Stimulated activated CD8-positive, alpha-beta memory T cell treated with anti-CD3 and anti-CD28 coated beads, Interleukin-2, amount 100 ng/mL, for 1 hour (primary cell): ENCODE measurements at places on chromosomes 4 and X.

DNA sequence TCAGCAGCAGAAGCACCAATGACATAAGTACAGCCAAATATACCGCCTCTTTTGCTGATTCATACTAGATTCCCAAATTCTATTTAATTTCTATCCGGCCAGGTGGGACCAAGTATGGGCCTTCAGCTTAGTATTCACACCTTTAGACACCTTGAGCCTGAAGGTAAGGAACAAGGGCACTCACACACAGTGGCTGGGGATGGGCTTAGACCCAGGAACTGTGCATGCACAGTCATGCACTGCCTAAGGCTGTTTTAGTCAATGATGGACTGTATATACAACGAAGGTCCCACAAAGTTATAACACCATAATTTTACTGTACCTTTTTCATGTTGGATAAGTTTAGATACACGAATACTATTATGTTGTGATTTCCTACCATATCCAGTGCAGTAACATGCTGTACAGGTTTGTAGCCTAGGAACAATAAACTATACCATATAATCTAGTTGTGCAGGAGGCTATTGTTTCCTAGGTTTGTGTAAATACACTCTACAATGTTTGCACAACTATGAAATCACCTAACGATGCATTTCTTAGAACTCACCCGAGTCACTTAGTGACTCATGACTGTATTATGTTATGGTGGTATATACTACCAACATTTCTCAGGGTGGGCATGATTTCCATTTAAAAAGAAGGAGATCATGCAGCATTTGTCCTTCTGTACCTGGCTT lies 9.7 kb upstream of the CLNK start:
- no peak for DNase-seq

DNA sequence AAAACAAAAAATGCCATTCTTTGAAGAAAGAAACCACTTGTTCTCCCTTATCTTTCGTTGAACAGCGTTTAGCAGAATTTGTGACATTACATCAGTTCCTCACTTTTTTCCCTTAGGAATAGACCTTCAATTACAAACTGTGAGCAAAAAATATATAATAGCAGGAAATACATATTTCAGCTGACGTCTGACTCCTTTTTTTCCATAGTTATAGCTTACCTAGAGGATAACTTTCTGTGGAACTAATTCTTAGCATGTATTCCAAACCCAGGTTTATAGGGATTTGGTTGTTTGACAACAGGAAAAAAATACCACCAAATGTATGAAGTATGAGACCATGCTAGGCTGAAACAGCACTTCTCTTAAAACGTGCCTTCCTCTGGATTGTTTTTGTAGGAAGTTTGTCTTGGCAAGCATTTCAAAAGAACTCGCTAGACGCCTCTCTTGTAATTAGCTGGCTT lies 2.0 kb upstream of the LIMCH1 start:
- DNase-seq: no peak

DNA sequence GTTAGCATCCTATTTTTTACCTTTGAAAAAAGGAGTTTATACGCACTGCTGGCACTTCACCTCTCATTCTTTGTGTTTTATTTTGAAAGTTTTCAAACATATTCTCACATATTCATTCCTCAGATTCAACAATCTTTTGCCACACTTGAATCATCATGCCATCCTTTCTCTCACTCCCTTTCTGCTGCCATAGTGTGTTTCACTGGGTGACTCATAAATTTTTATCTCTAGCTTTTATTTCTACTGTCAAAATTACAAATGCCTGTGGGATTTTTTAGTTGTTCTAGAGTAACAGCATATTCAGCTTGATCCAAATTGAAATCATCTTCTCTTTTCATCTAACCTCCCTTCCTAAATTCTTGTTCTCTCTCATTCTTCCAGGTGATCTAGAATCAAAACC lies 28.0 kb downstream of the MFSD8 start:
- no peak for DNase-seq

- DNase-seq: no peak
Observed at GRCh38 chr4:105605493-105605892, 53.1 kb downstream of the ARHGEF38 start.

- DNase-seq: no peak
Observed at GRCh38 chr4:62394766-62395165, 1194.6 kb downstream of the ADGRL3 start.

- DNase-seq: no peak
Observed at GRCh38 chr4:86497980-86498862, 95.9 kb upstream of the PTPN13 start.

- DNase-seq: no peak
Observed at GRCh38 chrX:45851434-45851991, 650.8 kb upstream of the DIPK2B start.

GRCh38 chrX:63526863-63527262 lies 175.7 kb upstream of the SPIN4 start:
- DNase-seq: no peak

DNA sequence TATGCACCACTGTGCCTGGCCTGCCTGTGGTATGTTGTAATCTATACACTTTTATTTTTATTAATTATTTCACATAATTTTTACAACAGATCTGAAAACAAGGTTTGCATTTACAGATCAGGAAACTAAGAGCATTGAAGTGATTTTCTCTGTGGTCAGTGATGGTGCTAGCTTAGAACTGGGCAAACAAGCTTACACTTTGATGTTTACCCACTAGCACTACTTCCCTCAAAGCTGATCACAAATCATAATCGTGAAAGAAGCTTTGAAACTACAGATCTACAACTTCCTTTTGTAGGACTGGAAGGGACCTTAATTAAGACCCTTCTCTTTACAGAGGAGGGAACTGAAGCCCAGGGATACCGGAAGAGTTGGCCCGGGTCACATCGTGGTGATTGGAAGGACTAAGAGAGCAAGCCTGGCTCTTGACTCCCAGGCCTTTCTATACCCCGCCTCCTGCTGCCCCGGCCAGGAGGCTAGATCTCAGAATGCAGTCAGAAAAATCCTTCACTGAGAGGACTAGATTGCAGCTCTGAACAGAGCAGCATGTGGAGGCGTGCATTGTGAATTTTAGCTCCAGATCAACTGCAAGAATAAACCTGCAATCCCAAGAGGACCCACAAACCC lies 93.7 kb upstream of the ZNF827 start:
- DNase-seq: no peak

- DNase-seq: no peak
Observed at GRCh38 chr4:142698552-142698951, 147.5 kb downstream of the INPP4B start.

DNA sequence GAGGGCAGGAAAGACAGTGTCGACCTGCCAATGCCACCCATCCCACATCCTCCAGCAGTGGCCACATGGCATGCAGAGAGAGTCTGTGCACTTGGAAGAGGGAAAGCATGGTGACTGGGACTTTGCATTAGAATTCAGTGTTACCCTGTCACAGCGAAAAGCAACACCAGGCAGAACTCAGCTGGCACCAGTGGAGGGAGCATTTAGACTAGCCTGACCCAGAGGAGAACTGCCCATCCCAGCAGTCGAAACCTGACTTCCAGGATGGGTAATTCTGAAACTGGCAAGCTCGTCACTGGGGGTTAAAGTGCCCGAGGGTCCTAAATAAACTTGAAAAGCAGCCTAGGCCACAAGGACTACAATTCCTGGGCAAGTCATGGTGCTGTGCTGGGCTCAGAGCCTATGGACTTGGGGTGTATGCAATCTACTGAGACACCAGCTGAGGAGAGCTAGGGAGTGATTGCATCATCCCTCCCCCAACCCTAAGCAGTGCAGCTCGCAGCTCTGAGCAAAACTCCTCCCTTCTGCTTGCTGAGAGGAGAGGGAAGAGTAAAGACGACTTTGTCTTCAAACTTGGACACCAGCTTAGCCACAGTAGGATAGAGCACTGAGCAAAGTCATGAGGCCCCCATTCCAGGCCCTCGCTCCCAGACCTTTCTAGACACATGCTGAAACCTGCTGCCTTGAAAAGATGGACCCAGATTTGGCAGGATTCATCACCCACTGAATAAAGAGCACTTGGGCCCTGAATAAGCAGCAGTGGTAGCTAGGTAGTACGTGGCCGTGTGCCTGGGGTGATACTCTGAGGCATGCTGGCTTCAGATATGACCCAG lies 68.8 kb downstream of the DDX60L start:
- DNase-seq: no peak
